ENCODE measurements at places on chromosomes 11 and 22.

DNA sequence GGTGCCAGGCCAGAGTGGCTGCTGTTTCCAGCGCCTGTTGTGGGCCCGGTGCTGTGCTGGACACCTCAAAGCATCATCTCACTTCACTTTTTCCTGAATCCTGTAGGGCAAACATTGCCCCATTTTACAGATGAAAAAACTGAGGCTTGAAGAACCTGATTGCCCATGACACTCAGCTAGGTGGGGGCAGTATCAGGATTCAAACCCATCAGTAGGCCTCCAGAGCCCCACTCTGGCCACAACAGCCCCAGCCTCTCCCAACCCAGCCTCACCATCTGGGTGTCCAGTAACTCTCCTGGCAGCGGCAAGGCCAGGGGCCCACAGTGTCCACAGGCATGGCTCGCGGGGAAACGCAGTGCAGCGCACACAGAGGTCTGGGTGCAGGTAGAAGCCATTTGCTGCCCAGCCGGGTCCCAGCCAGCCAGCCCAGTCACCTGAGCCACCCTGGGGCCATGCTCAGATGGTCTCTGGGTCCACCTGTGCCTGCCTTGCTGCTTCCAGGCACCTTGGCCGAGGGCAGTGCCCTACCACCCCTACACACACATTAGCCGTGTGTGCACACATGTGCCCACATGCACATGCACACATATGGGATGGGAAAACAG is 11.5 kb downstream of the SLC22A12 start:
- DNase-seq, result no peak

- DNase-seq, result no peak
Measured at GRCh38 chr22:33922349-33922681, 2.0 kb upstream of the LARGE1 start.

- DNase-seq, result no peak
Measured at GRCh38 chr11:128862406-128862805, 4.7 kb downstream of the KCNJ1 start.

- no peak for DNase-seq
Measured at GRCh38 chr11:1774886-1775285, 11.2 kb upstream of the CTSD start.

GRCh38 chr11:35162745-35163144 is 23.8 kb downstream of the CD44 start:
- DNase-seq, result no peak

- DNase-seq, result no peak
Measured at GRCh38 chr11:68044898-68045351, 6.1 kb downstream of the TCIRG1 start.

- no peak for DNase-seq
Measured at GRCh38 chr11:1647901-1648652, 18.5 kb downstream of the KRTAP5-5 start.

DNA sequence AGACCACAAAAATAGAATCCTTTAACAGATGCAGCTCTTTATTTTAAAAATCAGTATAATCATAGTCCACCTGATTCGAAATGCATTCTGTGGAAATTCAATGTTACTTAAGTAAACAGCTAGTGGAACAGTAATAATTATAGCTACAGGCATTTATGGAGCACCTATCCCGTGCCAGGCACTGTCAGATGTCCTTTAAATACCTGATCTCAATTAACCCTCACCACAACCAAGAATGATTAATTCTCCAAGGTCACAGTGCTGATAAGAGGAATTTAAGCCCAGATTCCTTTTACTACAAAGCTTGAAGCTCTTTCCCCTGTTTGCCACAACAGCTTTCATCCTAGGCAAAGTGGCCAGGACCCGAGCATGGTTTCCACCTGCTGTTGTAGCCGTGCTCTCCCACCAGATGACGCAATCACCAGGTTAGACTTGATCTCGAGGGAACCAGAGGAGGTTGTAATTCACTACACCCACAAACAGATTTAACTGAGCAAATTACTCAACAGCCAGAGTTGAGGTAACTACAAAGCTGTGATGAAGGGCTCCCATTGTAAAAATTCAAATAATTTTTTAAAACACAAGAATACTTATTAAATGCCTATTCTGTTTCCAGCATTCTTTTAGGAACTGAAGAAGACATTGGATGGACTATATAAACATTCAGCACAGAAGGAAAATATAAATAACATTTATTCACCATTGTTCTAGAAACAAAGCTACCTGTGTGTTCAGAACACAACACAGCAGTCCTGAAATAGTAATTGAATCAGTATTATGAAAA is 10.3 kb downstream of the PRDM10 start:
- DNase-seq, result peak; percentile 52

DNA sequence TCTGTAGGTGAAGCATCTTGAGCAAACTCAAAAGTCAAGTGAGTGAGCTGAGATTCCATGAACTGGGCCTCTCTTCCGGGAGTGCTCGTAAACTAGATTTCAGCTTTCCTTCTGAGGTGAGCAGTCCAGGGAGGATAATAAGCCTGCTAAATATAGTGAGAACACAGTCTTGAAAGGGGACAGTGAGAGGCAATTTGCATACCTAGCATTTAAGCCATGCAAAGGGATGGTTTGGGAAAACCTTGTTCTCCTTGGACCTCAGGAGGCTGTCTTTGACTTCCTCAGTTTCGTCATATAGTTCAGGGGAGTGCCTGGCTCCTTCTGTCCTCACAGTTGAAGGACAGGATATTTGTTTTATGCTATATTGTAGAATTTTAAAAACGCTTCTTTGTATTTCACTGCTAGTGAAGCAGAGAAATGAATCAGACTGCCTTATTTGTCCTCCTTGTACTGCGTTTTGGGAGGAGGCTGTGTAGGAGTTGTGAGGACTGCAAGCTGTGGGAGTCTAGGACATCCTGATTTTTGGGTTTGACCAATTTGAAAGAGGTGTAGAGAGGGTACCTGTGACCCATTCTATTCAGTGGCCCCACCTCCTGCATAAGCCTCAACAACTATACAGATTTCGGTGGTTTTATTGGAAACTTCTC is 11.0 kb upstream of the SORL1-AS1 start:
- DNase-seq, result no peak

DNA sequence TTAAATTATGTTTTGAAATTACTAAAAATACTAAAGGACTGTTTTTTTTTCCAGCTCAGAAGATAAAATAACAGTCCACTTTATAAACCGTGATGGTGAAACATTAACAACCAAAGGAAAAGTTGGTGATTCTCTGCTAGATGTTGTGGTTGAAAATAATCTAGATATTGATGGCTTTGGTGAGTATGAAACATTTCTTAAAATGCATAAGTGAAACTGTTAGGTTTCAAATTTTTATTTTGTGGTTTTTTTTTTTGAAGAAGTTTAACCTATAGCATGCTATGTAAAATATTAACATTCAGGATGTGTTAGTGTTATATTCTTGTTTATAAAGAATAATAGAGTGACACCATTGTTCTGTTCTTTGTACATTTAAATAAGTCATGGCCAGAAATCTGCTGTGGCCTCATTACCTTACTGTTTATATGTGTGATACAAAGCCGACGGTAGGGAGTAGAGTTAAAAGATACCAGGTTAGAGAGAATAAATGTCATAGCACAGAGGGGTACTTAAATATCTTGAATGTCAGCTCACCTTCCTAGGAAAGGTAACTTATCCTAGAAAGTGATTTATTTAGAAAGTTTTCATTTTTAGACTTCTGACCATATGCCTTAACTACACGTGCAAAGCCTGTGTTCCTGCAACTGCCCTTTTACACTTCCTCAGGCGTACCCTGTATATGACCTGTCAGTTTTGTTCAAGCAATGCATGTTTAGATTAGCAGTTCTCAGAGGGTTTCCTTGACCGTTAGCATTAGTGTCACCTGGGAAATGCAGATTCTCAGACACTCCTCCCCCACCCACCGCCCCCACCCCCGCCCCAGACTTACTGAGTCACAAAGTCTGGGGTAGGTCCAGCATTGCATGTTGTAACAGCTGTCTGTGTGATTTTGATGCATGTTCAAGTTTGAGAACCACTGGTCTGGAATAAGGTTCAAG is 6.3 kb downstream of the FDX1 start:
- DNase-seq, result no peak

- no peak for DNase-seq
Measured at GRCh38 chr11:104798789-104799188, 99.5 kb downstream of the CASP12 start.

- no peak for DNase-seq
Measured at GRCh38 chr11:130278151-130278550, 36.6 kb downstream of the ZBTB44 start.

DNA sequence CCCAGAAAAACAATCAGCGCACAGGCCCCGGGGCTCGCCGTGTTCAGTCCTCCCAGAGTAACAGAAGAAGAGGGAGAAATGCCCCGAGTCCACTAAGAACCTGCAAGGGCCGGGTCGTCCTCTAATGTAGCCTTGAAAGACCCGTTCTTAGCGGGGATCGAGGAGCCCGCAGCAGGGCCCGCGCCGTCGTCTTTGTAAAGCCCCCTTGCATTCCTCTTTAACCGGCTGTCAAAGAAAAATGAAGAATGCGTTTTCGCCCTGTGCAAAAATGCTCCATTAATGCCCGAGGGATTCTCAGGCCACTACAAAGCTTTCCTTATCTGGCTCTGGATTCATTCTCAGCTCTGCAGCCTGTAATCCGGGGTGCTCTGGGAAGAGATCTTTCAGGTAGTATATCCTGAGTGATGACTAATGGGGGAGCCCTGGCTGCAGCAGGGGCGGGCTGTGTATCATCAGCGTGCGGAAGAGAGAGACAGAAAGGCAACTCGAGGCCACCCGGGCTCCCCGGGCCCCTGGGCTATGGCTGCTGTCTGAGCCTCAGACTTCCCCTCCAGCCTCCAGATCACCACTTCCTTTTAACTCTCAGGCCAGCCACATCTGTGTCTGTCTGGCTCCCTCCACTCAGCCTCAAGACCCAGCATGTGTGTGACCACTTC is 78.2 kb downstream of the FBLN1 start:
- no peak for DNase-seq

- no peak for DNase-seq
Measured at GRCh38 chr11:120894202-120894985, 129.5 kb upstream of the TBCEL start.
